IPS DF 6.9 (cell line): ENCODE measurements at places on chromosomes 5 and 9.

GRCh38 chr5:120270498-120270897 is 193.6 kb upstream of the PRR16 start:
- DNase-seq: no peak

DNA sequence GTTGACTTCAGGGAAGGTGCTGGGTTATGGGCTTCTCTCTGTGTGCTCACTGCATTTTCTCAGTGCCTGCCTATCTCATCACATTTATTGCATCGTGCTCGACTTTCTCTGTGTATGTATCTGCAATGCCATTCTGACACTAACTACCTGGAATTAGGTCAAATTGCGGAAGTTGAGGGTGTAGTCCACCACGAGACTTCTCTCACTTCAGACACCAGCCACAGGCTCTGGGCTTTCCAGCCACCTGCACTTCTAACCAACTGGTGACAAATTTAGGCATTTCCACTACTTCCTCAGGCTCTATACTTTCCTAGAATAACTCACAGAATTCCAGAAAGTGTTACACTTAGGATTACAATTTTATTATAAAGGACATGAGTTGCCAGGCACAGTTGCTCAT is 188.6 kb upstream of the ZNF608 start:
- no peak for DNase-seq

- no peak for DNase-seq
These were observed 182.2 kb downstream of the TAF11L14 start for GRCh38 chr5:17816505-17816904.

- DNase-seq: no peak
These were observed 770.2 kb upstream of the FAM174A start for GRCh38 chr5:99765011-99765410.

DNA sequence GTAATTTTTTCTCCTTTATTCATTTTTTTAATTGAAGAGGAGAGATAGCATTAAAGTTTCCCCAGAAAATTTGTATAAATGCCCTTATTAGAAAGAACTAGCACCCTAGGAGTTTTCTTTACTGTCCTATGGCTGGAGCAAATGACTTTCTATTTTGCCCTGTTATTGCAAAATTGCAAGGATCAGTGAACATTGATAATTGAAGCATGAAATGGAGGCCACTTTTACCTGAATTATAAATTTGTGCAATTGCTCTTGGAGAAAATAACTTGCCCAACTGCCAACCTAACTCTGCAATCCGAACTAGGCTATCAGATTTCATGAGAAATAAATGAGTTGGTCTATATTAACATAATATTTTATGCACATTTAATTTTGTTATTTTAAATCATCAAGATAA is 111.9 kb downstream of the MTRR start:
- DNase-seq: no peak

DNA sequence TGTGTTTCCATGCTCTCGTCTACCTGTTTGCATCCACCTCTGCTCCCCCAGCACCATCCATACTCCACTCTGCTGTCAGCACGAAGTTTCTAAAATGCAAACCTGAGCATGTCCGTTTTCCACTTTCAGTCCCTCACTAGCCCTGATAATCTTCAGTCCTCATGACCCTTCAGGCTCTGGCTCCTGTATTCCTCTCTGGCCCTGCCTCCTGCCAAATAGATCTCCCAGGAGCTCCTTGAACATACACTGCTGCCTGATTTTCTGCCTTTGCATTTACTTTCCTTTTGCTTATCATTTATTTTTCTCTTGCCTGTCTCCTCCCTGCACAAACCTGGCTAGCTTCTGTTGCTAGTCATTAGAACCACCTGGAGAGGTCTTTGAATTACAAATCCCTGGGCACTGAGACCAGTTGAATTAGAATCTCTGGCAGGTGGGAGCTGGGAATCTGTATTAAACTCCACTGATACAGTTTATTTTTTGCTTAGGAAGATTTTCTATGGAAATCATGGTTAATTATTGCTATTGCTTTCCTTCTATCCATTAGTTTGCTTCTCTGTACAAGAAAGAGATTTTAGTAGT is 18.5 kb downstream of the ARHGEF28 start:
- no peak for DNase-seq

GRCh38 chr5:44714871-44715561 is 93.7 kb upstream of the MRPS30 start:
- no peak for DNase-seq

DNA sequence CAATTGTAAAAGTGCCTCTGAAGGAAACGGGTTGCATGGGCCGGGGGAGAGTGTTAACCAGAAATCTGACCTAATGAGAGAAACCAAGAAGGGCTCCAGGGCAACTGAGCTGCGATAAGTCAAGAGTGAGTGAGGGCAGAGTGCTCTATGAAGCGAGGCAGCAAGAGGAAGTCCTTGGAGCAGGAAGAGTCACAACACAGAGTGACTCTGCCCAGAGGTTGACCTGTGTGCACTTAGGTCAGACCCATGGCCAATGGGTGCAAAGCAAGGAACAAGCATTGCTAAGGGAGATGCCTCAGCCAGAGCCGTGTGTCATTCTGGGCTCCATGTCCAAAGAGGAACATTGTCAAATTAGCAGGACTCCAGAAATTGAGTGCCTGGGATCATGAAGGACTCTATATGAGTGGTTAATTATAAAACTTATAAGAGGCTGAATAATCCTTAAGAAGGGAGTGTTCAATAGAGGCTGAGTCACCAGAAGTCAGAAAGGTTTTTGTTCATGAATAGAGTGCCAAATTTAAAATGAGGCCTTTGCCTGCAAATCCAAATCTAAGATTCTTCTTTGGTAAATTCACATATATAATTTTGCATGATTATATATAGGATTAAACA is 438.5 kb downstream of the MED10 start:
- no peak for DNase-seq

DNA sequence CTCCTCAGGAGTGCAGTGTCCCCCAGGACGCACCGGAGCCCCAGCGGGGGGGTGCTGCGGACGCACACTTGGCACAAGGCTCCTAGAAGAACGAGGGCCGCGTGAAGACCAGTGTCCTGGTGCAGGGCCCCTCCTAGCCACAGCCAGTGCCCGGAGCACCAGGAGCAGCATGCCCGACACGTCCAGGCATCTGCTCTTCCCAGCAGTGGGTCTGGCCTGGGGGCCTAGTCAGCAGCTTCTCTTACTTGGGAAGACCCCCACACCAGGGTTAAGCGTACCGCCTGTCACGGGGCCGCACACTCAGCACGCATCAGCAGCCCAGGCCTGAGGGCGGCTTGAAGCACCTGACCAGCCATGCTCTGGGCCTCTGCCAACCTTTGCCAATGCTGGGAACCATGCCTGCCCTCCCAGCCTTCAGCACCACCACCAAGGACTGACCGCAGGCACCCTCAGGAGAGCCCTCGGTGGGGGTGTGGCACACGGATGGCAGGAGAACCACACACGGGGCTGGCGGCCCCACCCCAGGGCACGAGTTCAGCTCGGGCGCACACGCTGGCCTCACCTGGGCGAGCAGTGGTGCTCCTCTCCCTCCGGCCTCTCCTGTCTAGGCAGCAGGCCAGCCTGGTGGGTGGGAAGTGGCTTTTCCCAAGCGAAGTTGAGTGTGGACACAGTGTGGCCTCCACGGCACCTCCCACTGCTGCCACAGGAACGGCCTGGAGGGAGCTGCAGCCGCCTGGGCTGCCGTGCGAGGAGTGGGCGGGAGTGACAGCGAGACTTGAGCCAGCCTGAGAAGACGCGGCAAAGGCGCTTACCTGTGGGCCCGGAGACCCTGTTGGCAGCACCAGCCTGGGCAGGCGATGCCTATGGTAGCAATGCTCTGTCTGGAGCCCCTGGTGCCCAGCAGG is 12.0 kb upstream of the AJM1 start:
- no peak for DNase-seq

DNA sequence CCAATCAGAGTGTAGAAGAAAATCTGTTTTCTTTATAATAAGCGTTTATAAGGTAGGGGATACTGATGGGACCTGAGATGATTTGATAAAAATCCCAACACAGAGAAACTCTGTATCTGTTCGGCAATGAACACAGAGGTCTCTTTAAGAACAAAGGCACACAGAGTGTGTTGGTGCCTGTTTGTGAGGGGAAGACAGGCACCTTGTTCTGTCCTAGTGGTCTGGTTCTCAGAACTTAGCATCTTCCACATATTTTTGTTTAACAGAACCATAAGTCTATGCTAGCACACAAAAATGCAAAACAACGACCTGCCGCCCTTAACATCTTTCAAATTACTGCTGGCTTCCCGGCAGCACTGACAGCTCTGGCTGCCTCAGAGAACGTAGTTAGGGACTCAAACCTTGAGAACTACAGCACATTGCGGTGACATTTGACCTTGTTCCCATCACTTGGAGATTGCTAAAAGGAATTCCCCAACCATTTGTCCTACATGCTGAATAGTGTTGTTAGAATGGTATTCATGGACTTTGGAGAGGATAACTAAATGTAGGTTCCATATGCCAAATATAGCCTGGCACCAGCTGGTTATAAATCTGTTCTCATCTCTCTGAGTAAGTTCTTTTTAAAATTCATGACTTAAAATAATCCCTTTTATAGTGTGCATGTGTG is 871.7 kb upstream of the TYRP1 start:
- DNase-seq: no peak

DNA sequence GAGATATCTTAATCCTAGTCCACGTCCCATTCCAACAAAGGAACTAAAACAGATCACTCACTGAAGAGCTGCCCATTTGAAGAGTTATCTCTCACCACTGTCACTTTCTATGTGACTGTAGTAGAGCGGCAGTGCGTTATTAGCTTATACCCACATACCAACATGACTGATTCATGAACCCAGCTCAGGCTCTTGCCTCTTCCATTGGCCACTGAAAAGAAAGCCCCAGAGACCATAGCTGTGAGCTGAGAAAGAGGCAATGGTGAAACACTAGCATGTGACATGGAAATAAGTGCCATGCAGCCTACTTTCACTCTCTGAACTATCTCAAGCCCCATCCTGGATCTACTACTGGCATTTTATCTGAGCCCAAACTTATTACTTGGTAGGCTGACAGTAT is 151.7 kb upstream of the MOCS2 start:
- DNase-seq: no peak

GRCh38 chr5:11432116-11432515 is 472.1 kb downstream of the CTNND2 start:
- no peak for DNase-seq

- DNase-seq: no peak
These were observed 69.5 kb upstream of the GARNL3 start for GRCh38 chr9:127194881-127195713.

DNA sequence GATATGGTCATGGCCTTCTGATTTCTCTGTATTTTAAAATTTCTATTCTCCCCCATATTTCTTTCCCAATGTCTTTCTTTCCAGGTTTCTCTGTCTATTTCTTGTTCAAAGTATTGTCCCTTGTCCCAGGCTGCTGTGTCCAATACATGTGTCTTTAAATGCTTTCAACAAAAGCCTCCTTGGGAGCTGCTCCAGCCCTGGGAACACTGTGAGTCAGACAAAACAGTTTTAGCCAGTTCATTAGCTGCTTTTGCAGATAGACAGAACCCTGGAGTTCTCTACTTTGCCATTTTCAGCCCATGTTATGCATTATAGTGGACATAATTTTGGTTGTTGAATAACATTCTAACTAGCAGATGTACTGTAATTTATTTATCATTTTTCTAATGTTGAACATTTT is 20.5 kb upstream of the JAK2 start:
- no peak for DNase-seq

- DNase-seq: no peak
These were observed 70.3 kb upstream of the SAP30L start for GRCh38 chr5:154375329-154376008.

GRCh38 chr5:159909126-159909525 is 7.2 kb upstream of the ADRA1B start:
- no peak for DNase-seq

- DNase-seq: no peak
These were observed 4.8 kb upstream of the NFX1 start for GRCh38 chr9:33285502-33285901.

GRCh38 chr9:3464033-3464638 is 61.7 kb downstream of the RFX3 start:
- no peak for DNase-seq

GRCh38 chr5:133405275-133406034 is 206.9 kb downstream of the FSTL4 start:
- no peak for DNase-seq

GRCh38 chr5:157917899-157918809 is 59.2 kb upstream of the CLINT1 start:
- peak; percentile 48 for DNase-seq

- no peak for DNase-seq
These were observed 31.5 kb downstream of the DDX31 start for GRCh38 chr9:132638240-132638639.

DNA sequence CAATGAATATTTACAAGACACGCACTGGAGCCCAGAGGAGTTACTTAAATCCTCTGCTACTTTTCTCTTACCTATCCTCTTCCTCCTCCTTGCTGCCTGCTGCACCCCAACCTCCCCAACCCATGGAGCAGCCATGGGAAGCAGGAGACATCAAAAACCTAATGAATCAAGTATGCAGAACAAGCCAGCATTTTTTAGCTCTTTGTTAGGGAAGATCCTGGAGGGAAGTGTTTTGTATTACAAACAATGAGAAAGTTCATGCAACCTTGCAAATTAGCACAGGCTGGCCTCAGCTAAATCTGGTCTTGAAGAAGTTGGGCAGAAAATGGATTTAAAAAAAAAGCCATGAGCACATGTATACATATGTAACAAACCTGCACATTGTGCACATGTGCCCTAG is 498.8 kb downstream of the KIF4B start:
- peak; percentile 7 for DNase-seq

DNA sequence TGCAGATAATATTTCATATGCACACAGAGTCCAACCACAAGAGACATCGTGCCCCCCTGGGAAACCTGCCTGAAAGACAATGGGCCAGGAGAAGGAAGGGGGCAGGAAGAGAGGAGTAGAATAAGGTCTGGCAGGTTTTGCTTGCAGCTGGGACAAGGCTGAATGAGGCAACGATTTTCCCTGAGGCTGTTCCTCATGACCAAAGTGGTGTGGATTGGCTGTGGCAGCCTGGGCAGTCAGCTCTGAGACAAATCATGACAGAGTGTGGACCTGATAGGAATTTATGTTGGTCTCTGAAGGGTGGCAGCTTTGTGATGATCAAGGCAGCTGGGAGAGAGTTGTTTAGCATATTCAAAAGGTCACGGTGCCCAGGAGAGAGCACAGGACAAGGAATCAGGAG is 119.3 kb downstream of the NMUR2 start:
- DNase-seq: no peak
